ENCODE measurements at places on chromosomes 1 and 21.

DNA sequence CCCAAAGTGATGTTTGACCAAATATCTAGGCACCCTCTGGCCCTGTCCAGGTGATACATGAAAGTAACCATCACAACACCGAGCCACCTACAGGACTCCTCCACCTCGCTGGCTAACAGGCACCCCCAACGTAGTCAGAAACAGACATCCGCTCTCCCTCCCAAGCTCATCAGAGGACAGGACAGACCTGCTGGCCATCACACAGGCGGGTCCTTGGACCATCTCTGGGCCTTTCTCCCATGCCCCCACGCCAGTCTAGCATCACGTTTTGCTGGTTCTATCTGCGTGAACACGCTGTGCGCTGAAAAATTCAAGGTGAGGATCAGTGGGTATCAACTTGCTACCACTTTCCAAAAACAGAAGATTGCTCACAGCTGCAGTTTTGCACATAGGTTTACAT lies 21.4 kb upstream of the ADARB1 start:
- DNase-seq: no peak
- no peaks in the 10 kb centered on the region for H3K36me3 ChIP-seq
- no peak overlapping the region for H3K4me3 ChIP-seq
- H3K27me3 ChIP-seq: no peaks in the 10 kb centered on the region

- H3K27ac ChIP-seq: no peak overlapping the region
- peaks cover 5% of the 10 kb centered on the region for H3K4me1 ChIP-seq
- peaks cover 5% of the 10 kb centered on the region for H3K36me3 ChIP-seq
- no peak overlapping the region for H3K4me3 ChIP-seq
- no peak for DNase-seq
- H3K27me3 ChIP-seq: no peaks in the 10 kb centered on the region
Measured at GRCh38 chr1:18899363-18900049, 2.8 kb downstream of the ALDH4A1 start.

GRCh38 chr1:116309090-116309870 lies 63.8 kb upstream of the ATP1A1 start:
- no peak for DNase-seq
- no peak overlapping the region for H3K27ac ChIP-seq
- no peaks in the 10 kb centered on the region for H3K27me3 ChIP-seq
- peaks cover 10% of the 10 kb centered on the region for H3K4me1 ChIP-seq
- H3K4me3 ChIP-seq: no peak overlapping the region

DNA sequence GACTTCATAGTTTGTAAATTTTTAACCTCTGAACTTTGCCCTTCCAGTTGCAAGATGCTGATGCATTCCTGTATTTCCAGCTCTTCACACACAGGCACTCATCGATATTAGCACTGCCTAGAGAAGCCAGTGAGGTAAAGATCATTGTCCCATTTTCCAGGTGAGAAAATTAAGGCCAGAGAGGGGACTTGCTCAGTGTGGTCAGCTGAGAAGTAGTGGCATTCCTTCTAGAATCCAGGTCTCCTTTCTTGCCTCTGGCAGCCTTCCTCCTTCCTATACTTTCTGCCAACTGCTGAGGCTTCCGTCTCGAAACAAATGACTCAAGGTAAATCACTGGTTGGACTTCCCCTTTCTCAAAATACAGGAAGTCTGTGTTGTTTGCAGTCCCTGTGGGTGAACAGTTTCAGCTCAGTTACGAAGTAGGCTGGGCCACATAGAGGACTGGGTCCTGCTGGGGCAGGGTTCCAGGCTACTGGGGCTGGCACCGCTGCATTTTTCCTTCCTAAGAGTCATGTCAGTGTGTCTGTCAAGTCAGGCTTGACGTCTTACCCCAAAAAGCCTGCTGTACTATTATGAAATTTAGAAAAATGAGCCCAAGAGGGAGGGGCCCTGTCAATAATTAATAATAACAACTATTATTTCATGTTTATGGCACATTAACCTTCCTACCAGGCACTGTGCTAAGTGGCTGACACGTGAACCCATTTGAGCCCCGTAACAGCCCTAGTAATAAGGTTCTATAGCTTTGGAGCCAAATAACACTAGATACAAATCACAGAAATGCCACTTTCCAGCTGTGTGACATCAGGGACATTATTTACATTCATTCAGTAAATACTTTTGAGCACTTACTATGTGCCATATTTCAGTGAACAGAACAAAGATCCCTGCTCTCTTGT lies 16.6 kb upstream of the RNF19B start:
- peaks cover 3% of the 10 kb centered on the region for H3K4me1 ChIP-seq
- DNase-seq: no peak
- H3K36me3 ChIP-seq: no peaks in the 10 kb centered on the region
- no peaks in the 10 kb centered on the region for H3K27me3 ChIP-seq
- no peak overlapping the region for H3K4me3 ChIP-seq

GRCh38 chr21:27462726-27463125 lies 495.8 kb upstream of the ADAMTS5 start:
- DNase-seq: no peak
- no peaks in the 10 kb centered on the region for H3K4me1 ChIP-seq
- no peak overlapping the region for H3K27ac ChIP-seq
- no peaks in the 10 kb centered on the region for H3K36me3 ChIP-seq
- no peaks in the 10 kb centered on the region for H3K27me3 ChIP-seq

DNA sequence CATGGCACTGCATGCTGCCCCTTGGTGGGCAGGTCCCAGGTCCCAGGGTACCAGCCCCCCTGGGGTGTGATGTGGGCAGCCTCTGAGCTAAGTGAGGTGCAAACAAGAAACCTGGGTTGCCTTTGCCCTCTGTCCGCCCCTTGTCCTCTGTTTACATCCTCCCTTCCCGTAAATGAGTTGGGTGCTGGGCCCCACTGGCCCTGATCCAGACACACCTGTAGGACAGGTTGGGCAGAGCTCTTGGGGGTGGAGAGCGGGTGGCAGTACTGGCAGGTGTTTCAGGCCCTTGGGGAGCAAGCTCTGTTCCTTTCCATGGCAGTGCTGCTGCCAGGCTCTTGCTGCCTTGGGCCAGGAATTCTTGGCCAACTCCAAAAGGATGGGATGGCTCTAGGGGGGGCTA lies 35.8 kb downstream of the ELF3 start:
- DNase-seq: no peak
- H3K4me1 ChIP-seq: no peaks in the 10 kb centered on the region
- H3K4me3 ChIP-seq: no peak overlapping the region
- no peak overlapping the region for H3K27ac ChIP-seq
- no peaks in the 10 kb centered on the region for H3K36me3 ChIP-seq

DNA sequence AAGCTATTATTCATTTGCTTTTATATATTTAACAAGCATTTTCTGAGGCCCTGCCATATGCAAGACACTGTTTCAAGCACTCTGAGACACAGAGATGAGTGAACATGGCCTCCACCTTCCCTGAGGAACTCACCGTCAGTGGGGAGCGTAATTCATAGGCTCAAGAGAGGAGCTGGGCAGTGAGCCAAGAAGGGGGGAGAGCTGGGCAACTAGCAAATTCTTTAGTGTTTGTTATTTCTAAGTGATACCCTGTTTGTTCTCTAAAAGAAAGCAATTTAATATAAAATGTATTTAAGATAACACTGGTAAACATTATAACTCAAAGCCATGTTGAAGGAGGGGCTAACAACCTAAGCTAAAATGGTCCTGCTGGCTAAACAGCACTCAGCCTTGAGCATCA lies 119.2 kb upstream of the NGF start:
- no peak for DNase-seq
- H3K27me3 ChIP-seq: no peaks in the 10 kb centered on the region
- H3K4me1 ChIP-seq: no peaks in the 10 kb centered on the region
- no peak overlapping the region for H3K27ac ChIP-seq

- H3K27ac ChIP-seq: no peak overlapping the region
- no peak overlapping the region for H3K4me3 ChIP-seq
- DNase-seq: no peak
- peaks cover 4% of the 10 kb centered on the region for H3K4me1 ChIP-seq
- H3K27me3 ChIP-seq: no peaks in the 10 kb centered on the region
Measured at GRCh38 chr1:204316164-204316563, 43.6 kb downstream of the PLEKHA6 start.

- H3K36me3 ChIP-seq: no peaks in the 10 kb centered on the region
- H3K27ac ChIP-seq: no peak overlapping the region
- H3K4me1 ChIP-seq: no peaks in the 10 kb centered on the region
- no peak overlapping the region for H3K4me3 ChIP-seq
- H3K27me3 ChIP-seq: no peaks in the 10 kb centered on the region
- no peak for DNase-seq
Measured at GRCh38 chr1:22189619-22190018, 46.7 kb upstream of the WNT4 start.

DNA sequence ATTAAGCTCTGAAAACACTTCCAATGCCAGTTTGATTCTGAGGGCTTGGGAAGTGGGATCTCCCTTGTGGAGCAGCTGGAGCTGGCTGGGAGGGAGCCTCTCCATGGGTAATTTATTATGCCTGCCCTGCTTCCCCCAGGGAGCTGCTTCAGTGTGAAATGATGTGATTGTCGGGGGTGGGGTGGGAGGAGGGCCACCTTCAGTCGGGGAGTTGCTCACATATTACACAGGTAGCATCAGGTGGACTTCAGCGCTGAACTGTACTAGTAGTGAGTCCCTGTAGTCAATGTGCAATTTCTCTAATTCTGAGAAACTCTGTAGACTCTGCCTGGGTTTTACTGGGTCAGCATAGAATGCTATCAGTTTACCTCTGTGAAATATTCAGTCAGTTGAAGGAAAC lies 12.8 kb downstream of the PLA2G2E start:
- H3K27ac ChIP-seq: no peak overlapping the region
- no peak for DNase-seq
- no peaks in the 10 kb centered on the region for H3K27me3 ChIP-seq
- no peaks in the 10 kb centered on the region for H3K4me1 ChIP-seq
- H3K36me3 ChIP-seq: peaks cover 39% of the 10 kb centered on the region
- H3K4me3 ChIP-seq: no peak overlapping the region

DNA sequence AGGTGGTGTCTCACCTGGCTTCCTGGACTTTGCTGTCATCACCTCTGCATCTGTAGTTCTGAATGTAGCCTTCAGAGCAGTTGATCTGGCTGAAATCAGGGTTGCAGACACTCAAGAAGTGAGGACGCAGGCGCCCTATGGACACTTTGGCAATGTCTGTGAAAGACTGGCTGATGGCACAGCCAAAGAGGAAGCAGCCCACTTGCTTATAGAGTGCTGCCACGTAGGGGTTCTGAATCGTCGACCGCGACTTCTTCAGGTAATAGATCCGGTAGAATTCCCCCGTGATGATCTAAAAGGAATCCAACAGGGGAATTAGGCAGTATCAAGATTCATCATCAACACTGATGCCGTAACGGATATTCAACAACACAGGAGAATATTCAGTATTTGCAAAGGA lies 55.1 kb downstream of the PLPP3 start:
- no peak overlapping the region for H3K4me3 ChIP-seq
- peaks cover 80% of the 10 kb centered on the region for H3K36me3 ChIP-seq
- no peak overlapping the region for H3K27ac ChIP-seq
- peaks cover 7% of the 10 kb centered on the region for H3K4me1 ChIP-seq
- H3K27me3 ChIP-seq: no peaks in the 10 kb centered on the region

DNA sequence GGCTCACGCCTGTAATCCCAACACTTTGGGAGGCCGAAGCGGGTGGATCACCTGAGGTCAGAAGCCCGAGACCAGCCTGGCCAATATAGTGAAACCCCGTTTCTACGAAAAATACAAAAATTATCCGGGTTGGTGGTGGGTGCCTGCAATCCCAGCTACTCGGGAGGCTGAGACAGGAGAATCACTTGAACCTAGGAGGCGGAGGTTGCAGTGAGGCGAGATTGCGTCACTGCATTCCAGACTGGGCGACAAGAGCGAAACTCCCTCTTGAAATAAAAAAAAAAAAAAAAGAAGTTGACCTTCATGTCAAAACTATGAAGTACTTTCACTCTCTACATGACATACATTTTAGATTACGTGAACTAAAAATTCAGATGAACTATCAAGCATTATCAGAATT lies 153.7 kb downstream of the COL11A1 start:
- no peaks in the 10 kb centered on the region for H3K27me3 ChIP-seq
- no peak overlapping the region for H3K27ac ChIP-seq
- no peak overlapping the region for H3K4me3 ChIP-seq
- no peak for DNase-seq

DNA sequence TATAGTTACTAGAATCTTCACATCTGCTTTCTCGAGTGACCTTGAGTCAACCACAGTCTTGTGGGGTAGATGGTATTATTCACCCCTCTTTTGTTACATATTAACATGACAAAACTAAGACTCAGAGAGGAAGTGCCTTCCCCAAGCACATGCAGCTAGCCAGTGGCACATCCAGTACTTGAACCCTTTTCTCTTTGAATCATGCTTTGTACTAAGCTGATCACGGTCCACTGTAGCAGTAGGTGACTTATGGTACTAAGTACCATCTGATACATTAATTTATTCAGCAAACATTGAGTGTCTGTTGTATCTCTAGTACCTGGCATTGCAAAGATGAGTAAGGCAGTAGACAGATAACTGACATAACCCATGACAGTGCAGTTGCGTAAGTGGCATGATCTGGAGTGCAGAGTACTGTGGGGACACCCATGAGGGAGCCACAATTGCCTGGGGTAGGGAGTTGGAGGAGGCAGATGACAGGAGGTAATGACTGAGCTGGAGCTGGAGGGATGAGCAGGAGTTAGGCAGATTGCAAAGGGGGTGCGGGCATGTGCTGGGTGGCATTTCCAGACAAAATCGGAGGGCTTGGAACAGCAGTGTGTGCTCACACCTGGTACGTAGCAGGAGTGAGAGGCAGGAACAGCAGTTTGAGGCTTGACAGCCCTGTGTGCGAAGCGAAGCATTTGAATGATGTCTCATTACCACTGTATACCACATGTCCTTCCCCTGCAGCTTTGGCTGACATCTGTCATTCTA lies 29.8 kb downstream of the UCK2 start:
- peaks cover 23% of the 10 kb centered on the region for H3K4me1 ChIP-seq
- H3K27me3 ChIP-seq: no peaks in the 10 kb centered on the region
- no peak overlapping the region for H3K4me3 ChIP-seq
- peaks cover 4% of the 10 kb centered on the region for H3K36me3 ChIP-seq
- no peak for DNase-seq
- no peak overlapping the region for H3K27ac ChIP-seq

GRCh38 chr21:32412162-32413014 lies at the start of gene EVA1C:
EVA1C (plus strand) TSS chr21:32412706; CDS start chr21:32412854, 148 bp downstream.
- no peaks in the 10 kb centered on the region for H3K36me3 ChIP-seq
- H3K4me1 ChIP-seq: peaks cover 15% of the 10 kb centered on the region
- H3K4me3 ChIP-seq: peak within 1 kb of the TSS; percentile 14
- H3K27me3 ChIP-seq: peaks cover 26% of the 10 kb centered on the region

- peaks cover 71% of the 10 kb centered on the region for H3K4me1 ChIP-seq
- no peaks in the 10 kb centered on the region for H3K36me3 ChIP-seq
- no peak overlapping the region for H3K4me3 ChIP-seq
- H3K27ac ChIP-seq: no peak overlapping the region
- no peak for DNase-seq
Measured at GRCh38 chr1:30806381-30807317, 49.1 kb upstream of the LAPTM5 start.

DNA sequence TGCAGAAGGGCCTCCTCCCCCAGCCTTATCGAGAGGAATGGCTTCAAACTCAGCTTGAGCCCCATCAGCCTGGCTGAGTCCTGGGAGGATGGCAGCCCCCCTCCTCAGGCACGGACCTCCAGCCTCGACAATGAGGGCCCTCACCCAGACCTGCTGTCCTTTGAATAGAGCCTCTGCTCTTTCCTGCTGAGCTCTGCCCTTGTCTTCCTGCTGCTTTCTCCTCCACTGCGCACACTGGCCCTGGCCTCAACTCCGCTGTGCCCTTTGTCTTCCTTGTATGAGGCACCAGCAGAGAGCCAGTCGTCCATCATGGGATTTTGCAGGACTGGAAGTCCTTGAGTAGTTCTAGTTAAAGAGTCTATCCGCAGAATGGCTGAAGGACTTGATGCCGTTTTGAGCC lies 2.0 kb downstream of the C1orf226 start:
- no peak for DNase-seq
- H3K27ac ChIP-seq: no peak overlapping the region
- no peaks in the 10 kb centered on the region for H3K27me3 ChIP-seq
- peaks cover 39% of the 10 kb centered on the region for H3K36me3 ChIP-seq

GRCh38 chr1:174068000-174068399 lies 45.8 kb upstream of the RC3H1 start:
- no peak overlapping the region for H3K27ac ChIP-seq
- H3K36me3 ChIP-seq: no peaks in the 10 kb centered on the region
- H3K4me1 ChIP-seq: no peaks in the 10 kb centered on the region
- H3K27me3 ChIP-seq: no peaks in the 10 kb centered on the region
